ENCODE measurements at places on chromosomes 7 and 10.

DNA sequence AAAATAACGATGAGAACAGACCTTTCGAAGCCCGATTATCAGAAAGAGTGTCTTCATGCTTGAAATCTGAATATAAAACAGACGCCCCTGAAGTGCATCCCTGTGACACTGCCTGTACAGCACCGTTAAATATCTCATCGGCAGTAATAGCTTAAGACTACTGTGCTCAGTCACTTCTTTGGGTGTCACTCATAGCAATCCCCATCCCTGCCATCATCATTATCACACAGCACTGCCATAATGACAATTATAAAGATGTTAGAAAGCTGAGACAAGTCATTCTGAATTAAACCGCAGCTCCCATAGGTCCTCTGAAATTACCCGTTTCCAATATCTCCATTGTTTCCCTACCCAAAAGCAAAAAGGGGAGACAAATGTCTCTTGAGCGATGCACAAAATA is 567.7 kb upstream of the C7orf33 start:
- DNase-seq, result no peak

DNA sequence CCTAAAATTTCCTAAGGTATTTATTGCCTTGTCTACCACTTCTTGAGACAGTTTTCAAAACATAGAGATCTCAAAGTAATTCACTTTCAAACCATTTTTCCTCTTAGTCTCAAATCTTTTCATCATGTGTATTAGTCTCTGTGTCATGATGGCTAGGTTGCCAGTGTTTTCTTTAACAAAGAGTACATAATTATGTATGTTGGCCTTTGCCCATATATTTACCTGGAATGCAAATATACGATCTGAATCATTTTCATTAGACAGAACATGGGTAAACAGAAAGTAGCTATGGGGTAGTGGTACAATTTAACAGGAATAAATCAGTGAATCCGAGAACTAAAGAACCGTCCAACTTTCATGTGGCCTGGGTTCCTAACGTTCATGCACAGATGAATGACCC is 852.1 kb upstream of the MBL2 start:
- DNase-seq, result no peak

- no peak for DNase-seq
These were observed 53.2 kb upstream of the CUX1 start for GRCh38 chr7:101764221-101764620.

DNA sequence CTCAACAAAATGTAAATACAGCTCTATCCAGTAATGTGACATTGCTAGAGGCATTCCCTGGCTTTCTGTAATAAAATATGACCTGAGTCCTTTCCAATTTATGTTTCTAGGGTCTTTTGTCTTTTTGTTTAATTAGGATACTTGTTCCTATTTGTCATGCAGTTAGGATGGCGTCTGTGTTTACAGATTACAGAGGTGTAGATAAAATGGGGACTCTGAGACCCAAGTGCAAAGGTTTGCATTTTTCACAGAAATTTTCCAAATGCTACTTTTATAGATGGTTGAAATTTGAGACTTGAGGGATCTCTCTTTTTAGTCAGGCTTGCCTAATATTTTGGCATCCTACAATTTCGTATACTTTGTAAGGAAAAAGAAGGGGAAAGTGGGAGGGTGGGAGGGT is 332.4 kb downstream of the PTEN start:
- DNase-seq, result no peak

GRCh38 chr10:97612386-97612785 is 20.9 kb downstream of the MORN4 start:
- no peak for DNase-seq

GRCh38 chr7:18425227-18425626 is 70.3 kb upstream of the HDAC9 start:
- no peak for DNase-seq

GRCh38 chr7:42350801-42351200 is 113.8 kb upstream of the GLI3 start:
- no peak for DNase-seq

- no peak for DNase-seq
These were observed 19.3 kb upstream of the ADAMTS14 start for GRCh38 chr10:70652761-70653657.

- no peak for DNase-seq
These were observed 36.9 kb downstream of the MET start for GRCh38 chr7:116708861-116709260.

DNA sequence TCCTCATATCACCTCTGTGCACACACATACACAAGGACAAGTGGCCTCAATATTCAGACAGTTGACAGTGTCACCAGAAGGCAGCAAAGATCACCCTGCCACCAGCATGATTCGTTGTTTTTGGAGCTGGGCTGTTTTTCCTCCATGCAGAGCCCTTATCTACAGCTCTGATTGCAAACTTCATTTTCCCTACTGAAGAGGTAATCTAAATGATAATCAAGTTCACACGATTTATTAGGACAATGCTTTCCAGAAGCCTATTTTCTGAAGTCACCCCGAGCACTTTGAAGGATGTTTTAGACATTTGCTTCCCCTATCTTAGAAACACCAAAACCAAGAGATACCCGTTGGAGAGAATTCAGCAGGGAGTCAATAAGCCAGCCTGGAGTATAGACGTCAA is 46.0 kb upstream of the ADAM12 start:
- no peak for DNase-seq

- DNase-seq, result no peak
These were observed 14.4 kb downstream of the MYO1G start for GRCh38 chr7:44964384-44964830.

GRCh38 chr10:98262571-98262970 is 5.4 kb downstream of the LOXL4 start:
- no peak for DNase-seq

DNA sequence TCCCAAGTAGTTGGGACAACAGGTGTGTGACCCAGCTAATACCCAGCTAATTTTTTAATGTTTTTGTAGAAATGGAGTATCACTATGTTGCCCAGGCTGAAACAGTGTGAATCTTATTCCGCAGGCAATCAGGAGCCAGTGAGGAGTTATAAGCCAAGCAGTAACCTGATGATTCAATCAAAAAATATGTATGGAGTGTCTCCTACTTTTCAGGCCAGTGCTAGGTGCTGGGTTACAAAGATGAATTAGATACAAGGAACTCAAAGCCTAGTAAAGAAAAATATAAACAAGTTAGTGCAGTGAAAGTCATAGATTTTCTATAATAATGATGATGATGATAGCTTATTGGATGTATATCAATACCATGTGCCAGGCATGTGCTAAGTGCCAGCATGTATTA is 13.2 kb upstream of the IFRD1 start:
- DNase-seq, result no peak

- DNase-seq, result no peak
These were observed 40.7 kb downstream of the OGDH start for GRCh38 chr7:44646921-44647636.

- no peak for DNase-seq
These were observed 130.6 kb upstream of the EFCAB10 start for GRCh38 chr7:105711726-105712402.

DNA sequence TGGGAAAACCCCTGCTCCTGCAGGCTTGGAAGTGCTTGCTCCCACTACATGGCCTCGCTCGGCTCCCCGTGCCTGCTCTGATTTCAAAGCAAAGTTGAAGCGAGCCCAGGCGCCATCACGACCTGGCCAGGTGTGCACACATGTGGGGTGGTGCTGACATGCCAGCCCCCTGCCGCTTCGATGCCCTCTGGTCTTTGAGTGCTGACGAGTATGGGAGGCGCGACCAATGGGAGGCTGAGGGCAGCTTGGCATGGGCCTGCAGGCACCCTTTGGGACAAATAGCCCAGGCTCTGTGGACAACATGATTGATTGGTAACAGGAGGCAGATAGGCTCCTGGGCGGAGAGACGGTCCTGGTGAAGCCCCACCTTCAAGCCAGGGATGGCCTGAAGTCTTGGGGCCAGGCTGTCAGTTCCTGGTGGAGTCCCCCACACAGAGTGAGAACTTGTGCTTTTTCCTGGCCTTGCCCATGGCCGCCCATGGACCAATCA is 252.4 kb upstream of the SEMA3A start:
- DNase-seq, result no peak

DNA sequence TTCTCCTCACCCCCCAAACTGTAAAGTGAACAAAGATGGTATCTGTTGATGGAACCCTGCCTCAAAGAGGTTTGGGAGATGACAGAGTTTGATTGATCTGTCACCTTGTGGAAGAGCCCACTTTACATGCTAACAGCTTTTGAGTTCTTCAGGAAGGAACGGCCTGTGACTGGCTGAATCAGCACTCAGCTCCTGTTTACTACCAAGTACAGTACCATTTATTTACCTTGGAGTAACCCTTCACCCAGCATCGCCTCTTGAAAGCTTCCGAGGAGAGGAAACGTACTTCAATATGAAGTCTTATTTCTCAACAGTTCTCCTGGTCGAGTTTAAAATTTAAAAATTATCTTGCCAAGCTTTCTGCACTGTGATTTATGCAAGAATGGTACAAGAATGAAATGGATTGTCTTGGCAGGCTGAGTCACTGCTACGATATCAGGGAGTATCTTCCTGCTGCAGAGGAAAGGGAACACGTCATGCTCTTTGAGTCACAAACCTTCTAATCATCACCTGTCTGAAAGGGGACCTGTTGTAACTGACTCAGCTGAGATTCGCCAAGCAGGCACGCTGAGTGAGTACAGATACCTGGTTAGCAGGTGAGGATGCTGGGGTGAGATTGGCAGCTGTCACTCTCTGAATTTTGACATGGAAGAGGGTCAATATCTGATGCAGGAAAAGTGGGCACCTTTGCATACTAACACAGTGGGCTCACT is 30.1 kb downstream of the KLF6 start:
- DNase-seq, result no peak

GRCh38 chr10:20181434-20181833 is 365.2 kb downstream of the PLXDC2 start:
- no peak for DNase-seq

GRCh38 chr10:43120929-43121314 is 17.3 kb upstream of the CSGALNACT2 start:
- DNase-seq, result peak; percentile 70

- DNase-seq, result no peak
These were observed 15.5 kb upstream of the JAZF1 start for GRCh38 chr7:28195910-28196620.

DNA sequence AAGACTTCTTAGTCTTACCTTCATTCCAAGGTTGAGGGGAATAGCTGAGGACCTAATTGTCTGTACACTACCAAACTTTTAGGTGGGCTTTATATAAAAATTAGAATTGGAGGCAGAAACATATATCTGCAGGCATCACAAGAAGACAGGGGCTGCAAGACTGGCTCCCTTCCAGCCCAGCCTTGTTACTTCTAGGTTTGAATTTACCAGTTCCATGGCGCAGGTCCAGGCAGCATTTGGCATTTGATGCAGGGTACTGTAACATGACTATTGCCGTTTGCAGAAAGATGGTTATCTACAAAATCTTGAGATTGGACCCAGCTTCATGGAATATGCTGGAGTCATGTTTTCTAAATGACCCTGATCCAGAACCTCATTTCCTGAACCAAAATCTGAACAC is 105.4 kb upstream of the RHOBTB1 start:
- no peak for DNase-seq

GRCh38 chr7:148581624-148582023 is 8.9 kb upstream of the C7orf33 start:
- DNase-seq, result no peak

DNA sequence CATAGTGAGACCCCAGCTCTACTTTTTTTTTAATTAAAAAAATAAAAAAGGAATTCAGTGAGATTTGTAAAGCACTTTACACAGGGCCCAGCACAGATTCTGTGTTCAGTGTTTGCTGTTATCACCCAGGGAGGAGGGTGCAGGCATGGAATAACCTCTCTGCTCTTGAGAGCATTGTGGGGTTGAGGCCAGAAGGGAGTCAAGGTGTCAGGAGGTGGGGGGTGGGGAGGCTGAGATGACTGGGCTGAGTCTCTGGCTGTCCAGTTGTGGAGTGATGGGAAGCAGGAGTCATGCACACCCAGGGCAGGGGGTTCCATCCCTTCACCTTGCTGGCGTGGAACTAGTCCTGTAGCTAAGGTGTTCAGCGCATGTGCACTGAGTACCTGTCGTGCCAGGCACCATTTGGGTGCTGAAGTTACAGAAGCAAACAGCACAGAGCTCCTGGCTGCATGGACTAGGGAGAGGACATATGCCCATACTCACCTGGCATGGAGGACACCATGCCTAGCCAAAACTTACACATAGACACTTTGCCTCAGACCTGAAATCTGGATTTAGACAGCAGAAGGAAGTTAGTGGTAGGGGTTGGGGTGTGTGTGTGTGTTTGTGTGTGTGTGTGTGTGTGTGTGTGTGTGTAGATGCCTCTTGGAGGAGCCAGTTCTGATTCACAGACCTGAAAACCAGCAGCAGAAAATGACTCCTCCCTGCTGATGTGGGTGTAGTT is 69.2 kb upstream of the LRRC4 start:
- no peak for DNase-seq

DNA sequence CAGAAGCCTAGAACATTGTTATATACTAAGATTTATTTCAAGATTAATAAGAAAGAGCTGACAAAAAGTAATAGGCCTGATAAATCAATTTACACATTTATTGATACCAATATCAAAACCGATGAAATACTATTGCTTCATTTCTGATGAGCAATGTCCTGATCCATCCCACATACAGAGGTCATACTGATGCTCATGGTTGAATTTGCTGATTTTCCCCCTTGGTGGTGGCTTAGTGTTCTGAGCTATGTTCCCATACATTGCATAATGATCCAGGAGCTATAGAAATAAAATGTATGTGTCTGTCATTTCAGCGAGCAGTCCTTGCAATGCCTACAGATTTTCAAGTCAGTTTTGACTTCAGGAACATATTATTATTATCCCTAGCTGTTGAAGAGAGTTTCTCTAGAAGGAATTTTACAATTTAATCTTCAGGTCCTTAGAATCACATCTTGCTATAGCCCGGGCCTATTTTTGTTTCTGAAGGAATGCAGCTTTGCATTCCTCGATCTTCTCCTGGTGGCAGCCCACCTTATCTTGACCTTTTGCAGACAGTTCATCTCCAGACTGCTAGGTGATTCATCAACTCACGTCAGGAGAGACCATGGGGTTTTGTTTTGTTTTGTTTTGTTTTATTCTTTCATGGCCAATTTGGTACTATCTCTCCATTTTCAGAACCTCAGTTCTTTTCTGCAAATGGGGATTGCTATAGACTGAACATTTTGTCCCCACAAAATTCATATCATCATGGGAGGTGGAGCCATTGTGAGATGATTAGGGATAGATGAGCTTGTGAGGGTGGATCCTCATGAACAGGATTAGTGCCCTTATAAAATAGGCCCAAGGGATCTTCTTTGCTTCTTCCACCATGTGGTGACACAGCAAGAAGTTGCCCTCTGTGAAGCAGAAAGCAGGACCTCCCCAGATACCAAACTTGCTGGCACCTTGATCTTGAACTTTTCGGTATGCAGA is 465.6 kb upstream of the IGFBP3 start:
- no peak for DNase-seq

DNA sequence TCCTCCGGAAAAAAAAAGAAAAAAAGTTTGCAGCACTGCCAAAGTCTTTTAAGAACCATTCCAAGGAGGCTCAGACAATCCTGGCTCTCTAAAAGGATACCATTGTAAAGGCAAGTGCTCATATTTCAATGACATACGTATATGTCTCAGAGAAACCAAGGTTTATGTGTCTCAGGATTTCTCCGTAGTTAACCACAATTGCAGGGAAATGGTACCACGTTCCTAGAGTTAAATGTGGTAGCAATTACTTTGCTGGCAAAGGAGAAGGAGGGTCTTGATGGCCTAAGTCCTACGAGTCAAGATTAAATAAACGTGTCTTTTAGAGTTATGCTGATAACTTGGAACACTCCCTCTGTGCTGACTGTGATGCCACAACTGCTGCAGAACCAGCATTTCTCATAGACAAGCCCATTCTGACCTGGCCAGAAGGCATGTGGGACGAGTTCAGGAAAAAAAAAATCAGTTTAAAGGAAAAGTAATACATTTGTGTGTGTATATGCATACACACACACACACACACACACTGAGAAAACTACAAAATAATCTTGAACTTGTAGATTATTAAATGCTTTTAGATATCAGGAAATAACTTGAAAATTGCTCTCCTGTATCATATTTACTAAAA is 245.9 kb downstream of the FGFR2 start:
- no peak for DNase-seq
